AG09309 (cell line): ENCODE measurements at places on chromosomes 11 and 22.

DNA sequence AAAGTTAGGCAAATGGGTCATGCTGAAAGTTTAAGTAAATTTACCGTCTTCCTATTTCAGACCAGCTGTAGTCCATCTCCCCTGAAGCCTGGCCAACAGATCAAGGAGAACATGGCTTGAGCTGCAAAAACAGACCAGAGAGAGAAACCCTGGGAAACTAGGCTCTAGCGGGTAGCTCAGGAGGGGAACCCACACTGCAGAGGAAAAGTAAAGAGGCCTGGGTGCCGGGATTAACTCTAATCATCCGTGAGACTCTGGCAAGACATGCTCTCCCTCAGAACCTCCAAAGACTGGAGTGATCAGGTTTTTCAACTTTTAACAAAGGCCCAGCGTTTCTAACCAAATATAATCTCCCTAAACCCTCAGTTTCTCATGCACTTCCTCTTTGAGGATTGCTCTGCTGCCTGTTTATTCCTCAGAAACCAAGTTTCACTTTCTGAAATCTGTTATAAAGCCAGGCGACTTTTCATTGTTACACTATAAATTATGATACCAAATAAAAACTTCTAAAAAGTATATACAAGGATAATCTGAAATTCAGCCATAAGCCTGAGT is 67.5 kb downstream of the GAB2 start:
- no peak for DNase-seq

DNA sequence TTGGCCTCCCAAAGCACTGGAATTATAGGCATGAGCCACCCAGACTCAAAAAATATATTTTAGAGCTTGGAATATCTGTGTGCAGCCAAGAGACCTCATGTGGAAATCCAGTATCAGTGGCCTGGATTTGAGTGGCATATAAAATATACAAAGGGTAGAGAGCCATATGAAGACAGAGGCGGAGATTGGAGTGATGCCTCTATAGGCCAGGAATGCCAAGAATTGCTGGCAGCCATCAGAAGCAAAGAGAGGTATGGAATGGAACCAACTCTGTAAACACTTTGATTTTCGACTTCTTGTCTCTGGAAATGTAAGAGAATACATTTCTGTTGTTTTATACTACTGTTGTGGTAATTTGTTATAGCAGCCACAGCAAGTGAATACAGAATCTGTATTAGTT is 123.0 kb downstream of the PLEKHA7 start:
- no peak for DNase-seq

GRCh38 chr11:83191986-83192385 is 1.5 kb upstream of the ANKRD42 start:
- no peak for DNase-seq

- no peak for DNase-seq
Measured at GRCh38 chr11:127639916-127640315, 639.3 kb upstream of the KIRREL3 start.

DNA sequence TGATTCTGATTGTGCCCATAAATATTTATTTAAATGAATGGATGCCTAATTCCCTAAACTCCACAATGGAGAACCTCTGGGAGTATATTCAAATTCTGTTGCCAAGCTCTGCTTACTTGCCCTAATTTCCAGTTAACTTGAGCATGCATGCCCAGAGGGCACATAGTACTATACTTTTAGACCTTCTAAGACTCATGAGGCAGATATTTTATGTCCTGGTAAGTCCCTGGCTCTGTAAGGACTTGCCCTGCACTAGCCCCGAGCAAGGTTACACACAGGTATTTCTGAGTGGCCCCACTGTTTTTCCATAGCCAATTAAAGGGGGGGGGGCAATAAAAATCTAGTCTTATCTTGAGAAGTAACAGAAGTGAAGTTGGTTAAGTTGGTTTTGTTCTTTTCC is 21.1 kb upstream of the CAPRIN1 start:
- DNase-seq: no peak

DNA sequence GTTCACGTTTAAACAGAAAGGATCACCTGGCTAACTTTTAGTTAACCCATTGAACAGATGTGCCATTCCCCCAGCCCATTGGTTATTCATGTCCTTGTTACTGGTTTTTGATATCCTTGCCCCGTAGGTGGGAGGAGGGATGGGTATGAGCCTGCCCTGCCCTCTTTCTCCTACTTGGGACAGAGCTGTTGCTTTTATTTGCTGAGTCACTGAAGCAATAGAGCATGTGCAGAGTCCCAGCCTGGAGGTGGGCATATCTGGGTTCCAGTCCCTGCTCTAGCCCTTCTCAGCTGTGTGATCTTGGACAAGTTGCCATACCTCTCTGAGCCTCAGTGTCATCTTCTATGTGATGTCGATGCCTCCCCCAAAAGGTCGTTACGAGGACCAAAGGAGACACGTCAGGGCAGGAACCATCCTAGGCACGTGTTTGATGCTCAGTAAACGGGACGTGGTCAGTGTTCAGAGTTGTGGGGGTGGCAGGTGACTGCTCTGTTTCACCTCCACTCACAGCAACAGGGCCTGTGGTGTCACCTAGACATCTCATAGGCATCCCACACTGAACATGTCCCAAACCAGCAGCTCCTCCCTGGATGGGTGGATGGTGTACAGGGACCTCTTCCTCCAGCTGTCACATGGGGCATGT is 61.0 kb downstream of the BMAL1 start:
- peak; percentile 38 for DNase-seq
